Mammary epithelial cell (primary cell): ENCODE measurements at places on chromosomes 4 and X.

- DNase-seq = peak; percentile 80
These were observed 236.7 kb upstream of the PGRMC2 start for GRCh38 chr4:128524311-128524710.

DNA sequence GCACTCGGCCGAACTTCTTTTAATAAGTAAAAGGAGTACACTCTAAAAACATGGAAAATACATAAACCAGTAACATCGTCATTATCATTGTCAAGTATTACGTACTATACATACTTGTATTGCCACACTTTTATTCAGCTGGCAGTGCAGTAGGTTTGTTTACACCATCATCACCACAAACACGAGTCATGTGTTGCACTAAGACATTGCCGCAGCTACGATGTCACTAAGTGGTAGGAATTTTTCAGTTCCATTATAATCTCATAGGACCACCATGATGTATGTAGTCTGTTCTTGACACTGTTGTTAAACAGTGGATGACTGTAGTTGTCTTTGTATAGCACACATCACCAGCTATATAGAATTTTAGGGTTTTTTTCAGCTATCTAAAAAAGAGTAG lies 48.0 kb upstream of the TMEM131L start:
- no peak for DNase-seq

DNA sequence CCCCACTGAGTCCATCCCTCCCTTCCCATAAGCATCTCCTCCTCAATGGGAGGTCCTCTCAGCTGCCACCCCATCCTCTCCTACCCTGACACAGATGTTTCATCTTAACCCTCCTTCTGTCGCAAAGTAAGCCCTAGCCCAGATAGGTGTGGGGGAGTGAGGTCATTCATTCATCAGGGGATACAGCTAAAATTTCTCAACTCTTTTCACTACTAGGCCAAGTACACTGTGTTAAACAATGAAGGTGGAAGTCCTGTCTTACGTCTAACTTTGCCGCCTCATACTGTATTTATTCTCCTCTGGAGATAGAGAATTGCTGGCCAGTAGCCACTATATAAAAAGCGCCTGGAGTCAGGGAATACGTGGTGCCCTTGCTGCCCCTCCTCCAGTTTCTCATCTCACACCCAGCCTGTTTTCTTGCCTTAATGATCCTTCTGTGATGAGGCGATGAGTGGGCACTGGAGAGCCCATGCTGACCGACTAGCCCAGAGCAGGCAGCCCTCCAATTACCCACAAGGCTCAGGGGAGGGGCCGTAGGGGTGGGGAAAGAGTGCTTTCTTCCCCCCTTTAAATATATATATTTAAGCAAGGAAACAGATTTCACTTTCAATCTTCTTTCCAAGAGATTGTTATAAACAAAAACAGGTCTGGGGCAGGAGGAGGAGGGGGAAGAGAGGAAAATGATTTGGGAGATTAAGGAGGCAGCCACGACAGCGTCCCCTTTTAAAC lies 149.5 kb downstream of the PJA1 start:
- DNase-seq = no peak

- DNase-seq = no peak
These were observed 98.0 kb upstream of the TBC1D9 start for GRCh38 chr4:140854168-140854567.

DNA sequence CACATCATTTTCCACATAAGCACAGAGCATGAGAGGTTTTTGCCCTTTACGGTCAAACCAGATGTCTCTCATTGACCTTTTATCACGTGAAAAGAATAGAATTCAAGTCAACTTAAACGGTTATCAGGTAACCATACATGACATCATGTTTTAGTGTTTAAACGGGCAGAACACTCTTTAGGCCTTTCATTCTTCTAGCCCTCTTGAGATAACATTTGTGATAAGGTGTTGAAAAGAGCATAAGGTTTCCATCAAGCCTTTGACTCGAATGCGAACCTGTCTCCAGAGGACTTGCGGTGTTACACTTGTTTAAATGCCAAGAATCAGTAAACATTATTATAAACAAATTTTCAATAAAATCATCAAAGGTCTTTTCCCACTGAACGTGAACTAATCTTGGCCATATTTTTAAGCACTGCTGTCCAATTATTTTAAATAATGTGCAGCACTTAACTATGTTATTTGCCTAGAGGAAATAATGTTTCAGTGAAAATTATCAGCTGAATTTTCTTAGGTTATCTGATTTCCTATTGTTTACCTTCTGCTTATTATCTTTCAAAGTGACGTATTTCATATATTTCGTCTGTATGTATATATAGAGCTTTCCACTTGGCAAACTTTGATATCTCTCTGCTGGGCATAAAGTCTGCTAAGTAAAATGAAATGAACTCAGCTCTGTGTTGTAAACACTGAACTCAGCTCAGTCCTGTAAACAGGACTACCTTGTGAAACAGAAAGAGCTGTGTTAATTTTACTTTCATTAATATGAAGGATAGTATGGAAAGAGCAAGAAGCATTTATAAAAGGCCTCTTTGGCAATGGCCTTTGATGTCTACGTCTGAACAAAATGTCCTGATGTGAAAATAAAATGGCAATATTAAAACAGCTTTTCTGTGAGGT lies 33.3 kb downstream of the TENM3 start:
- DNase-seq = no peak

DNA sequence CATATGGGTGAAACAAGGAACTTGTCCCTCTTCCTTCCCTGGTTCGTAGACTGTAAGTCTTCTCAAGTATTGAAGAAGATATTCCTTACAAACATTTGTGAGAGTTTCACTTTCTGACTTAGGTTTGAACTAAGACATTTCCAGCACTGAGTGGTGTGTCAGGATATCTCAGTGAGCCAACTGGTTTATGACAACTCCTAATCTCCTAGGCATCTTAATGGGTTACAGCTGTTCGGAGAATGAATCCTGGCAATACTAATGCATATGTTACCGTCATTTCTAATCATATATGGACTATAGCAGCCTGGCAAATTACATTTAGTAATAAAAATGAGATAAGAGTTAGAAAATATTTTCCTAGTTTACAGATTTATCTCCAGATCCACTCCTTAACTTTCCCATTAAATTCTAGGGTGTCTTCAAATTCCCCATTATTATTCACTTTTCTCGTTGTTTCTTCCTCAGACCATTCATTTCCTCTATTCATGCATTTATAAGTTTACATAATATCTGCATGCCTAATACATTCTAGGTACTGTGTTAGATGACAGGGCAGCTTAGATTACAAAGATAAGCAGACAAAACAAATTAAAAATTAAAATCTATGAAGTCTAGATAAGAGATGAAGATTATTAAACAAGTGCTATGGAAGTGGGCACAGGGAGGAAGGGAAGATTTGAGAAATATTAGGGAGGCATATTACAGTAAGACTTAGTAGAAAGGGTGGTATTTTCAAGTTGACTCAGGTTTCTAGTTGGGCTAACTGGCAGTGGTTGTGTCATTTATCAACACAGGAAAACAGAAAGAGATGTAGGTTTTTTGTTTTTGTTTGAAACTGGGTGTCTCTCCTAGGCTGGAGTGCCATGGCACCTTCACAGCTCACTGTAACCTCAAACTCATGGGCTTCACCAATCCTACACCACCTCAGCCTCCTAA lies 173.9 kb downstream of the WDFY3 start:
- no peak for DNase-seq

GRCh38 chrX:47804315-47804714 lies 32.4 kb upstream of the ZNF81 start:
- no peak for DNase-seq

DNA sequence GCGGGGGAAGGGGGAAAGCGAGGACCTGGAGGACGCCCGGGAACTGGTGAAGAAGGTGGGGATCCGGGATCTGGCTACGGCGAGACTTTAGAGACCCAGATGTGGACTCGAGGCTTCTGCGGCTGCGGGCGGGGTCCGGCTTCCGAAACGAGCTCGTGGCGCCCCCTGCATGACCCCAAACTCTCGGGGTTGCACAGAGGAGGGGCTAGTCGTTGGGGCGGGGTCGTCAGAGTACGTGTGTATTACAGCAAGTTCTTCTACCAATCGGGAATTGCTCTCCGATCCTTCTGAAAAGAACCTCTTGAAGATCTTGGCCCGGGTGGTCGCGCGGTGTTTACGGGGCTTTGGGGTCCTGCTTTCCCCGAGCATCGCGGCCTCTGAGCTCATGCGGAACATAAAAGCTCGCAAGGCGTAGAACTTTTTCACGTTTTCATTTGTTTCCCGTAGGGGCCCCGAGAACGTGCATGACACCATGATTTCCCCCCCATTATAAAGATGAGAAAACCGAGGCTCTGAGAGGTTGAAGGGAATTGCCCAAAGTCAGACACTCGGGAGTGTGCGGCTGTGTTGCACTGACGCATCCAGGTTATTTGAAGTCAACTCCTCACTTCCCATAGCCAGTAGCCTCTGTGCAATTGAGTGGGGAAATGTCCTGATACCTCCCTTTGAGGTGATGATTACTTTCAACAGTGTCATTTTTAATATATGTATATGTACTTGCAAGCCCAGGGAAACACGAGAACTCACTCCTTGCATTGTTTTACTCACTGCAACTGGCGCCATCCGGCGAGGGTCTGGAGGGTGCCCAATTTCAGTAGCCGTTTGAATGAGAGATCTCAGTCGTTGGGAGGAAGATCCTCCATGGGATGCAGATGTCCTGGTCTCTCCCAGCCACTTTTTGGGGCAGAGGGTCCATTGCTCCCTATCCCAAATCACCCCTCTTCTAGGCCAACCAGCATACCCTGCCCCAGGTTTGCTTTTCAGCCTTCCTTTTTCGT lies at the start of gene BEND4:
Gene BEND4, minus strand, starts transcription at position 149 of the 998 bp plus-strand sequence. CDS start 512 bp downstream, outside the sequence.
- DNase-seq = no peak

DNA sequence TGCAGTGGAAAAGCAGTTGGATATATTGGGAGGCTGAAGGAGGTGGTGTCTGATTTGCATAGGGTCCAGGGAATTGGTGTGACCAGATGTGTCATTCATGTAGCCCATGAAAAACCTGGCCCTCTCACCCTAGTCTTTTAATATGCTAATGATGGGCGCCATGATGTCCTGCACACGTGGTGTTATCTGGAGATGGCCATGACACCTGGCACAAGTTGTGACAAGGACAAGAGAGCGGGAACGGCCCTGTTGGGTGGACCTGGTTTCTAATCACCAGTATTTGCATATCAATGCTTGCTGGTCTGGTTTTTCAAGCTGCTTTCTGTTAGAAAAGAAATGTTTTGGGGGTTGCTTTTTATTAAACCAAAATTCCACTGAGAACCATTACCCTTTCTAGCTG lies 87.4 kb downstream of the ZXDA start:
- DNase-seq = no peak

DNA sequence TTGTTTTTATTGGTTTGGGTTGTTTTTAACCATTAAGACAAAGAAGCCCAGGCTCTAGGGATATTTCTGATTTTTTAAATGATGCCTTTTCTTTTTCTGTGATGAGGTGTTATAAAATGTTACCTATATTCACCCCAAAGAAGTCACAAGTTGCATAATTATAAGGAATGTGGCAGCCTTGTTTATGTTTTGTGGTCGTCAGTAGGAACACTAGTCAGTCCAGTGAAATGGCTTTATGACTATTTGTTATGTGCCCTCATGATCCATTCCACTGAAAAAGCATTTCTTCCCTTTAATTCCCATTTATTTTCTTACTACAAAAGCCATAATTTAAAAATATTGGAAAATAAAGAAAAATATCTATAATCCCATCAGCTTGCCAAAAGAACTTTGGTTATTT lies 34.4 kb downstream of the CC2D2A start:
- no peak for DNase-seq
